CD4-positive, alpha-beta T cell treated with Interleukin-12 subunit alpha and Interleukin-12 subunit beta, for 1 hour (primary cell): ENCODE measurements at places on chromosomes 6 and 20.

DNA sequence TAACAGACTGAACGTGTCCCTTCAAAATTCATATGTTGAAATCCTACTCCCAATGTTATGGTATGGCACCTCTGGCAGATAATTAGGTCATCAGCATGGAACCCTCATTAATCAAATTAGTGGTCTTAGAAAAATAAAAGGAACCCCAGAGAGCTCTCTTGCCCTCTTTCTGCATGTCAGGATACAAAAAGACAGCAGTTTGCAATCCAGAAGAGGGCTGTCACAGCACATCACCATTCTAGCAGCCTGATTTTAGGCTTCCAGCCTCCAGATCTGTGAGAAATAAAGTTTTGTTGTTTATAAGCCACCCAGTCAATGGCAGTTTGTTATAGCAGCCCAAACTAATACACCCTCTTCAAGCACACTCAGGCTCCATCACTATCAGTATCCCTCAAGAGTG, 292.9 kb downstream of the TRDN start:
- no peak for DNase-seq

DNA sequence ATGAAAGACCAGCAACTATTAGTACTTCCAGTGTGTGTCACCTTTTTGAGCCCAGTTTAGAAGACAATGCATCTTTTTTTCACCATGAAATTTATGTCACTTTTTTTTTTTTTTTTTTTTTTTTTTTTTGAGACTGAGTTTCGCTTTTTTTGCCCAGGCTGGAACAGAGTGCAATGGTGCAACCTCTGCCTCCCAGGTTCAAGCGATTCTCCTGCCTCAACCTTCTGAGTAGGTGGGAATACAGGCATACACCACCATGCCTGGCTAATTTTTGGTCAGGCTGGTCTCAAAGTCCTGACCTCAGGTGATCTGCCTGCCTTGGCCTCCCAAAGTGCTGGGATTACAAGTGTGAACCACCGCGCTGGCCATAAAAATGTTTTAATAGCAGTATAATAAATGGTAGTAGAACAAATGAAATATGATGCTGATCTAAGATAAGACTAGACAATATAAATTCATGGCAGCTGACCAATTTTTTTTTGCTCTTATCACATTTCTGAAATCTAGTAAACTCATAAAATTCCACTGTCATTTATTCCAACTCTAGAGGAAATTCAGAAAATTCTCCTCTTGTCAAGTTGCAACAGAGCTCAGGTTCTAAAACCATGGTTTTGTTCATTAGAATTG, 21.3 kb downstream of the NHSL1 start:
- no peak for DNase-seq

DNA sequence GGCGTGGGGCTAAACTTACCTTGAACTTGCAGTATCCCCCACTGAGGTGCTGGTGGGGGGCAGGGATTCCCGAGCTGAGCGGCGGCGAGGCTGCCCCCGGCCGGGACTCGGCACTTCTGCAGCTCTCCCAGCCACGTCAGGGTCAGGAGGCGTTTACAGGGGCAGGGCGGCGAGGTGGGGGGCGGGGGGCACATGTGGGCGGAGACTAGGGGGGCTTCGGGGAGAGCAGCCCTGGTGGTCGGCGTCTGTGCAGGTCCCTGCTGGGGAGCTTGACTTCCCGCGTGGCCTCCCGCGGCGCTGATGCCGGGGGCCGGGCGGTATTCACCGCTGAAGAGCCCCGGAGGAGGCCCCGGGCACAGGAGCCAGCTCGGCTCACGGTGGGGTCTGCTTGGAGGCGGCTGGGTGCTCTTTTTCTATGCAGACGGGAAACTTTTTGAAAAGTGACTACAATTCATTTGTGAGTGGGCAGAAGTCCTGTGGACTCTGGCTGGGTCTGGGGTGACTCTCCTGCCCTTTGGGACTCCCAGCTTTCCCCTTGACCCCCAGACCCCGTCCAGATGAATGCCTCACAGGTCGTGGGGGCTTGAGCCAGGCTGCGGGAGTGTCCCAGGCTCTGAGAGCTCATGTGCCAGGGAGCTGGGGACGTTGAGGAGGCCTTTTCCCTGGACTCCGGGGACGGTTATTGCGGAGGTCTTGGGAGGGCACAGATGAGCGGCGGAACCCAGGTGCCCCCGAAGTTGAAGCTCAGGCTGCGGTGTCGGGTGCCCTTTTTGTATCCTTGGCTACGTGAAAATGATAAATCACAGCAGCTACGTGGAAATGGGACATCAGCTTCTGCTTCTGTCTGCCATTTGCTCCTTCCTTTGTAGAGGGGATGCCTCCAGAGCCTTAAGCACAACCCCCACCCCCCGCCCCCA, 75.9 kb upstream of the GATA5 start:
- no peak for DNase-seq

DNA sequence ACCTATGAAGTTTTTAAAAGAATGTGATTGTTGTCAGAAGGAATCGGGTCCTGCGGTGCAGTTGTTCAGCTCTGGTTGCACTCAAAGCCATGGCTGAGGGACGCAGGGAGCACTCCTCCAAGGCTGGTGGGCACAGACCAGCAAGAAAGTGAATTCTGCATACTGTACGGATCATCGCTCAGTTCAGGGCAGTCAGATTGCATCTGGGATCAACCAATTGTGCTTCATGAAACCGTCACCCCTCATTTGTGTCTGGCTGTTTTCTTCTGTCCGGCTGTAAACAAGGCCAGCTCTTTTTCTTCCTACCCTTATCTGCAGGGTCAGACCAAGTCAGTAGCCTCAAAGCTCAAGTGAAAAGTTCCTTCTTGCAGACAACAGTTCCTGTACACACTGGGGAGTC, 478.3 kb downstream of the TFAP2A start:
- no peak for DNase-seq

DNA sequence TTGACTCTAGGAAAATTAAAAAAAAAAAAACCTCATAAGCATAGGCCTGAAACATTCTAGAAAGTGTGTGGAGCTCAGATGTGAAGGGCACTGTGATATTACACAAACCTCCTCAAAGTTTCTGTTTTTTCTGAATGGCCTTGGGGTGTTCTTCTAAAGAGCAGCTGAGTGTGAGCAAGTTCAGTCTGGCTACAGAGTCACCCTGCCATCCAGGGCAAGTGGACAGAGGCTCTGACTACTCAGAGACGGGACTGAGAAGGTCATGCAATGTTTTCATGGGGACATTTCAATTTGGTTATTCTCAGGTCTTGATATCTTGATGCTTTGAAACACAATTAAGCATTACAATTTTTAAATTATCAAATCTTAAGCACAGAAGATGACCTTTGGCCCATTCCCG, 36.6 kb upstream of the SSTR4 start:
- no peak for DNase-seq

DNA sequence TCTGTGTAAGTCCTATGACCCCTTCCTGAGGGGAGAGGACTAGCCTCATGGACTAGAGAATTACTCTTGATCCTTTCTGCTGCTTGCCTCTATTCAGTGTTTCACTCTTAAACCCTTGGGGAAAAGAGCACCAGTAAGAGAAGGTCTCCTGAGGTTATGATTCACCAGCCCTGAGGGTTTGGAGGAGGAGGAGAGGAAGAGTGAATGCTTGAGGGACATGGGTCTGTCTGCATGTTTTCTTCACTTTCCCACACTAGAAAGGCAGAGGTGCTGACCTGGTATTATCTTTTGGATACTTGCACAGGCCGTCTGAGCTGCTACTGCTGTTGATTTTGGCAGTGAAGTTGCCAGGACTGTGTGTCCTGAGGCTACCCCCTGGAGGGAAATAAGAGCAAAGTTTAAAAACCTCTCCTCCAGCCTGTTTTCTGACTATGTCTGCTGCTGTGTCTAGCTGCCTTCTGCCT, 78.3 kb downstream of the CD109 start:
- no peak for DNase-seq

- no peak for DNase-seq
Measured at GRCh38 chr6:139871165-139871710, 496.8 kb upstream of the CITED2 start.
